ENCODE measurements at places on chromosomes 5 and 9. TPM values are rescaled to one million over a fixed set of nuclear protein-coding genes. Genes with fewer than 3 reads are reported as not detected.

DNA sequence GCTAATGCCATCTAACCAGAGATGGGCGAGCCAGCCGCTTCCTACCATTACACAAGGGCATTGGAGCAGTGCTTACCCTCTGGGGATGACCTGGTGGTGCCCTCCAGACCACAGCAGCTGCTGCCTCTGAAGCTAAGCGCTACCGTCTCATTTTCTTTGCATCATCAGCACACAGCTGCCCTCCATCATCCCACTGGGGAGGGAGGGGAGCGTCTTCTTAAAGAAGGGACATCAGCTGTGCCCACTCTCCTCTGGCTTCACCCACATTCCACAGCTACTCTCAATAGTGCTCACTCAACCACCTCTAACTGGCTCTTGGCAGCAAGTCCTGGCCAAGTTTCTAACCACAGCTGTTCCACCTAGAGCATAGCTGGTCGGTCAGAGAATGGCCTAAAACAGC, 503.4 kb downstream of the NFIB start:
- H3K4me3 ChIP-seq: no peak overlapping the region
- no peaks in the 10 kb centered on the region for H3K36me3 ChIP-seq
- no peaks in the 10 kb centered on the region for H3K27me3 ChIP-seq
- DNase-seq: peak; percentile 39
- no peaks in the 10 kb centered on the region for H3K4me1 ChIP-seq

ARL14EPL gene
- total RNA-seq: not detected

CDX1 gene
- total RNA-seq: not detected

DNA sequence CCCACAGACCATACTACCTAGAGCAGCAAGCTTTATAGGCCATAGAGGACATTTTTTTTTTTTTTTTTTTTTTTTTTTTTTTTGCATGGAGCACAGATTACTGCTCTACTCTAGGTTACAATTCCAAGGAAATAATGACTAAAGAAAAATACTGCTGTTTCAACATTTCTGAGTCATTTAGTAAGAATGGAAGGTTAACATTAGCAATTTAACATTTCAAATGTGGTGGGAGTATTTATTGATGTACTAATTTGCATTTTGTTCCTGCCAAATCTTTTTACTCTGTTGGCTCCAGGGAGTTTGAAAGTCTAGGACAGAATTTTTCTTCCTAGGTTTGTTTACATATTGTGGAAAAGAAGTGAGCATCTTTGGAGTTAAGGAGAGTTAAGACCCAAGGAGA, 142.1 kb upstream of the CCDC152 start:
- H3K27me3 ChIP-seq: no peaks in the 10 kb centered on the region
- peaks cover 55% of the 10 kb centered on the region for H3K4me1 ChIP-seq
- no peak overlapping the region for H3K4me3 ChIP-seq
- H3K36me3 ChIP-seq: no peaks in the 10 kb centered on the region
- no peak for DNase-seq
- H3K27ac ChIP-seq: no peak overlapping the region

DNA sequence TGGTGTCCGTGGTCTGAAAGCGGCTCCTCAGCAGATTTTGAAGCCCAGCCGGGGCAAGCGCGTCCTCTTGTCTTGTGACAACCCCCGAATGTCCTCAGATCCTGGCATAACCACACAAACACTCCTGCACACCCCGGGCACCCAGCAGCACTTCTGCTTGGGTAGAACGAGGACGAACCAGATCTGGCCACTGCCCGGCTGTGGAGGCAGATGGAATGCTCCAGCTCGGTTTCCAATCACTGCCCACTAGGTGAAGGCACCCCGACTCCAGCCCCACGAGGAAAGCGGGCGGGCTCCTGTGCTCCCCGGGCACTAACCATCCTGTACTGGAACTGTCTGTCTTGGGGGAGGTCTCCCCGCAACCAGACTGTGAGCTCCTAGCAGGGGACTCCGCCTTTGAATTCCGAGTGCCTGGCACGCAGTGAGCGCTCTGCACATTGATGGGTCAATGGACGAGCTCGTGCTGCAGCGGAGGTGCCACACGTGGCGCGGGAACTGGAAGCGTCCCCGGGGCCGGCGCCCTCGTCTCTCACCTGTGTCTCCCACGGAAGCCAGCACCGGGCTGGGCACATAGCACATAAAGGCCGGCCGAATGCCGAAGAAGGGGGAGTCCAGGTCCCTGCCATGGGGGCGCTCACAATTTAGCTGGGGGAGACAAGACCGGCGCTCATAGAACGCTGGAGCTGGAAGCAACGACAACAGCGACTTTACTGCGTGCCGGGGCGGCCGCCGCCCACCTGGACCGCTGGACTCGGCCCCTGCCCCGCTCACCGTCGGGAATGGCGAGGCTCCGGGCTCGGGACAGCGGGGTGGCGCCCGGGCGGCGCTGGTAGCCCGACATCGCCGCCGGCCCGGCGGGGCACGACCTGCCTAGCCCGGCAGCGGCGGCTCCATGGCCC, 608 bp downstream of the ENTR1 start:
- H3K27me3 ChIP-seq: no peaks in the 10 kb centered on the region
- H3K36me3 ChIP-seq: peaks cover 59% of the 10 kb centered on the region
- peak overlapping the region; percentile 81 for H3K27ac ChIP-seq
- DNase-seq: peak; percentile 55

MYOT gene
- 801 TPM for total RNA-seq

ATG10 gene
- total RNA-seq: 8.5 TPM

- DNase-seq: no peak
- H3K27ac ChIP-seq: no peak overlapping the region
- H3K27me3 ChIP-seq: no peaks in the 10 kb centered on the region
- no peaks in the 10 kb centered on the region for H3K36me3 ChIP-seq
These were observed 9.5 kb downstream of the KCNV2 start for GRCh38 chr9:2726650-2727340.

GRCh38 chr5:95134326-95134725, 150.6 kb downstream of the MCTP1 start:
- H3K27me3 ChIP-seq: no peaks in the 10 kb centered on the region
- no peak for DNase-seq

- no peak for DNase-seq
- H3K27ac ChIP-seq: no peak overlapping the region
- H3K27me3 ChIP-seq: no peaks in the 10 kb centered on the region
- no peak overlapping the region for H3K4me3 ChIP-seq
- H3K36me3 ChIP-seq: no peaks in the 10 kb centered on the region
These were observed 20.7 kb downstream of the TNFSF8 start for GRCh38 chr9:114909661-114910060.

DNA sequence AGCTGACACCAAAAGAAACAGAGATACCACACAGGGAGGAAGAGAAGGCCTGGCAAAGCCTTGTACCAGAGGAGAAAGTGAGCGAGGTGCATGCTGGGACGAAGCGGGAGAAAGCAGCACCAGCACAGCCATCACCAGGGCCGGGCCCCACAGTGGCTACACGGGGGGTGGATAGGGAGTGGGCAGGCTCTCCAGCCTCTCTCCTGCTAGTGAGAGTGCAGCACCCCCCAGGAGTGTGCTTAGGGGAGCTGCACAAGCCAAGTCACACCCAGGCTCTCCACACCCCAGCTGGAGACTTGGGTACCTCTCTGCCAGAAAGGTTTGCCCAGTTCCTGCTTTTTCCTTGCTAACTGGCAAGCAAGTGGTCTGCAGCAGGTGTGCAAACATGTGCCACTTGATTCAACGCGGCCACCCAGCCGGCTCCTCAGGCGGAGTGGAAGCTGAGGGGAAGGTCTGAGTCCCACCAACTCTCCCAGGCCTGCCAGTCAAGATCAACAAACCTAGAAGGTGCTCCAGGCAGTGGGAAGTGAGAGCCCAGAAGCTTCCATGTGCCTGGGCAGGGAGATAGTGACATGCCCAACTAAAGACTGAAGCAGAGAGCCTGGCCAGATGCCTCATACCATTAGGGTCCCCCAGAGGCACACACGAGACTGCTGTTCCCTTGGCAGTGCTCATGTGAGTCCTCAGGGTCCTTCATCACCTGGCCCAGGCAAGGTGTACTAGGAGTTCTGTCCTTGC, 39.9 kb downstream of the BICD2 start:
- no peaks in the 10 kb centered on the region for H3K27me3 ChIP-seq
- H3K4me3 ChIP-seq: no peak overlapping the region
- H3K36me3 ChIP-seq: peaks cover 40% of the 10 kb centered on the region
- H3K27ac ChIP-seq: no peak overlapping the region
- no peak for DNase-seq
- no peaks in the 10 kb centered on the region for H3K4me1 ChIP-seq

LIFR gene
- 88.6 TPM for total RNA-seq

KCTD16 gene
- total RNA-seq: 0.02 TPM

DNA sequence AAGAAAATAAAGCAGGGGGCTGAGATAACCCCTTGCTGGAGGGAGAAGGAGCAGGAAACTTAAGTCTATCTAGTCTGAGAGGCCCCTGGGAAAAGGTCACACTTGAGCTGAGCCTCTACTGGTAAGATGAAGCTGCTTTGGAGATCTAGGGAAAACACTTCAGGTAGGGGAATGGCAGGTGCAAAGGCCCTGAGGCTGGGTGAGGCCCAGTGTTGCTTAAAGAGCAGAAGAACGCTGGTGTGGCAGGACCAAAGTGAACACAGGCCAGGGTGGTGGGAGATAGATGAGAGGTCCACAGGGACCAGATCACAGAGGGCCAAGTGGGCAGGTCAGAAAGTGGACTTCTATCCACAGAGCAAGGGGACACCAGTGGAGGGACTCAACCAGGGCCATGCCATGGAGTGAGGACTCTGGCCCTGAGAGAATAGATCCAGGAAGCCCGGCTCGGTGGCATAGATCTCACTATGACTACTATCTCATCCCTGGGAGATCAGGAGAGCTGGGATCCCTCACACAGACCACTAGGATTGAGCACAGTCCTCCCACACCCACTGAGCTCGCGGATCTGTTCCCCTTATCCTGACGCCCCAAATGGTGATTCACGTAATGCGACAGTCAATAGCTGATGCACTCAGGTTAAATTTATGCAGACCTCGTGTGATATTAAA, 17.6 kb upstream of the NEURL1B start:
- no peak for DNase-seq
- no peak overlapping the region for H3K4me3 ChIP-seq
- H3K27ac ChIP-seq: no peak overlapping the region
- no peaks in the 10 kb centered on the region for H3K4me1 ChIP-seq
- H3K36me3 ChIP-seq: no peaks in the 10 kb centered on the region

- H3K4me3 ChIP-seq: no peak overlapping the region
- no peaks in the 10 kb centered on the region for H3K4me1 ChIP-seq
- H3K36me3 ChIP-seq: no peaks in the 10 kb centered on the region
- H3K27me3 ChIP-seq: no peaks in the 10 kb centered on the region
These were observed 467.0 kb downstream of the CDH10 start for GRCh38 chr5:24177821-24178220.

GRCh38 chr5:172823840-172824362, 10.2 kb upstream of the ERGIC1 start:
- H3K4me1 ChIP-seq: no peaks in the 10 kb centered on the region
- no peak overlapping the region for H3K4me3 ChIP-seq
- no peaks in the 10 kb centered on the region for H3K27me3 ChIP-seq
- H3K36me3 ChIP-seq: no peaks in the 10 kb centered on the region
- no peak overlapping the region for H3K27ac ChIP-seq

DNA sequence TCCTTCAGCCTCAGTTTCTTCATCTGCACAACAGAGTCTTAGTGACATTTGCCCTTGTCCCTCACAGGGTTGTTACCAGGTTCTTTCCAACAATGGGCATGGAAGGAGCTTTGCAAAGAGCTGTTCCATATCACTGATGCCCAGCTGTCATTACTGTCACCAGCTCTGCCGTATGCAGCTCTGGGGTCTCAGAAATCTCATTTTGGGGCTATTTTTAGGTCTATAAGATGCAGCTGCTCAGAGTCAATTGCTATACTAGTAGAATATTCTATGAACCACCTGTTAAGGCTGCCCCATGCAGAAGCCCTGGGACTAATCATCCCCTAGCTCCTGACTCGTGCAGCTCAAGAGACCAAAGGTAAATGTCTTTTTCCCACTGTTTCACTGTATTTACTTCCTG, 105.1 kb upstream of the TNPO1 start:
- H3K27ac ChIP-seq: no peak overlapping the region
- H3K4me3 ChIP-seq: no peak overlapping the region
- H3K27me3 ChIP-seq: no peaks in the 10 kb centered on the region

MUSK gene
- total RNA-seq: 47.5 TPM

DNA sequence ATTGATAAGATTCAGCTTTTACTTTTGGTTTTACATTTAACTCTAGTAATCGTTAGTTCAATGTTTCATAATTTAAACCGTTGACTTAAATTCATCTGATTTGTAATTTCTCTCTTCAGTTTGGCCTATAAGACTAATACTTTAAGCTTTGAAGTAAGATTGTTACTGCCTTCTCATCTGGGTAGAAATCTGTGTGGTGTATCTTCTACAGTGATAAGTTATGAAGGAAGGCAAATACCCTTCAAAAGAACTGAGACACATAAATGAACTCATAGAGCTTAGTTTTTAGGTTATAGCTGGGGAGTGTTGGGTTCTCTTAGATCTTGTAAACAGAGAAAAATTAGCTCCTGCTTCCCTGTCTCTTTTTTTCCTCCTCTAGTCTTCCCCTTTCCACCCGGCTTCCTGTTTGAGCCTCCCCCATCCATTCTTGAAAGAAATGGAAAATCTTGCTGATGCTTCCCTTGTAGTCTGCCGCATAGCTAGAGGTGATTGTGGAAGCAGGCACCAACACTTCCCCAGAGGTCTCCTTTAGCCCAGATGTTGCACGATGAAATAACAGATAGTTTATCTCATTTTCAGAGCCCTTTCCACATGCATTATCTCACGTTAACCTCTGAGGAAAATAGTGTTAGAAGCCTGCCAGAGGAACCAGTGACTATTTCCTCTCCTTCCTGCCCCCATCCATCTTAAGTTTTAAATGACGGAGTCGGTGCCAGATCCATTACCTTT, 2.0 kb upstream of the F2RL2 start:
- no peaks in the 10 kb centered on the region for H3K36me3 ChIP-seq
- no peaks in the 10 kb centered on the region for H3K4me1 ChIP-seq
- H3K27me3 ChIP-seq: no peaks in the 10 kb centered on the region
- no peak for DNase-seq
- H3K4me3 ChIP-seq: no peak overlapping the region

GRCh38 chr5:136413196-136413595, 47.9 kb upstream of the TRPC7 start:
- no peak overlapping the region for H3K27ac ChIP-seq
- no peaks in the 10 kb centered on the region for H3K27me3 ChIP-seq
- no peaks in the 10 kb centered on the region for H3K36me3 ChIP-seq
- no peaks in the 10 kb centered on the region for H3K4me1 ChIP-seq
- no peak for DNase-seq

- peaks cover 4% of the 10 kb centered on the region for H3K4me1 ChIP-seq
- no peaks in the 10 kb centered on the region for H3K36me3 ChIP-seq
- no peak for DNase-seq
- H3K27me3 ChIP-seq: no peaks in the 10 kb centered on the region
- no peak overlapping the region for H3K4me3 ChIP-seq
These were observed 76.7 kb upstream of the STXBP1 start for GRCh38 chr9:127535396-127535795.

ZNF366 gene
- total RNA-seq: 3.4 TPM

- no peaks in the 10 kb centered on the region for H3K36me3 ChIP-seq
- peaks cover 70% of the 10 kb centered on the region for H3K27me3 ChIP-seq
- no peak for DNase-seq
- no peaks in the 10 kb centered on the region for H3K4me1 ChIP-seq
- no peak overlapping the region for H3K4me3 ChIP-seq
These were observed 14.7 kb upstream of the LHX2 start for GRCh38 chr9:123996731-123997421.

DCTN3 gene
- 89.9 TPM for total RNA-seq

- peaks cover 2% of the 10 kb centered on the region for H3K27me3 ChIP-seq
- H3K4me1 ChIP-seq: no peaks in the 10 kb centered on the region
- H3K4me3 ChIP-seq: no peak overlapping the region
- no peak for DNase-seq
- H3K36me3 ChIP-seq: no peaks in the 10 kb centered on the region
These were observed 10.3 kb upstream of the SLC6A18 start for GRCh38 chr5:1214936-1215220.

Data from gastrocnemius medialis (tissue), 4 donors.